ENCODE measurements at places on chromosomes 4 and X. TPM values are rescaled to one million over a fixed set of nuclear protein-coding genes. Genes with fewer than 3 reads are reported as not detected.

DNA sequence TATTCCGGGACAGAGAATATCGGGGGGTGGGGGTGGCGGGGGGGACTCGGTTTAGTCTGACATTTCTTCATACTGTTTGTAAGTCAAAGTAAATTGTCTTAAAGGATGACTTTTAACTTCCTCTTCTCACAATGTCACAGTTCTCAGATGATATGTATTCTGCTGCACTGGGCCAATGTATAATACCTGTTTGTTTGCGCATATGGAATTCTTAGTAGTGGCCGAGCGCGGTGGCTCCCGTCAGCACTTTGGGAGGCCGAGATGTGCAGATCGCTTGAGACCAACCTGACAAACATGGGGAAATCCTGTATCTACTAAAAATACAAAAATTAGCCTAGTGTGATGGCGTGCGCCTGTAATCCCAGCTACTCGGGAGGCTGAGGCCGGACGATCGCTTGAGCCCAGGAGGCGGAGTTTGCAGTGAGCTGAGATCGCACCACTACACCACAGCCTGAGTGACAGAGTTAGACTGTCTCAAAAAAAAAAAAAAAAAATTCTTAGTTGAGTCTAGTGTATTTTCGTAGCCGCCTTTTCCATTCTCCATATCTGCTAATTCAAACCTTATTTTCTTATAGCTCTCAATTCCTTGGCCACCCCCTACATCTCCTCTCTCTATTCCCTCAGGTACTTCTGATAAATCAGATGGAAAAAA, 851 bp downstream of the POLR2B start:
- peak overlapping the region; percentile 93 for H3K4me3 ChIP-seq
- no peaks in the 10 kb centered on the region for H3K27me3 ChIP-seq
- H3K4me1 ChIP-seq: peaks cover 68% of the 10 kb centered on the region
- H3K36me3 ChIP-seq: no peaks in the 10 kb centered on the region
- peak overlapping the region; percentile 85 for H3K27ac ChIP-seq

DNA sequence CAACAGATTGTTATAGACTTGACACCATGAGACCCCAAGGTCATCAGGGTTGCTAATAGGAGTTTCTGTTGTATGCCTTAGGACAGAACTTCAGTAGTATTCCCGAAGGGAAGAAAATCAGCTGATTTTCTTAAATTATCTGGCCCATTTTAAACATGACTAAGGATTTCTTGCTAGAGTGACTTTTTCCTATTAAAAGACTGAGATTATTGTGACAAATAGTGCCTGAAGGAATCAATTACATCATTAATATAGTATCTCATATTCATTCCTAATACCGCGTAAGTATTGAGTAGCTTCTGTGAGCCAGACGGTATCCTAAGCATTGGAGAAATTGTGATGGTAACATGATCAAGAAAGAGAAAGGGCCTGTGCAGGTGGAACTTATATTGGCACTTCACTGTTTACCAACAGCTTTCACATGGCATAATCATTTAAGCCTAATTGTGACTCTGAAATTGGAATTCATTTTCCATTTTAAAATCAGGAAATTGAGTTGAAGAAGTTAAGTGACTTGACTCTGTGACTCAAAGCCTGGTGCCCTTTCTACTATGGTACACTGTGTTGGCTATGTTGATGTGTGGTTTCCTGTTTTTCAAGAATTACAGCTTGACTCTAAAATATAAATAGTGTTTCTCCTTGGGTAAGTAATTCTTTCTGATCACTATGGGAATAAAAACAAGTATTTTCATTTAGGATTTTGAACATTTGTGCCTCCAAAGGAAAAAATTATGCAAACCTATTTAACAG, 4.1 kb downstream of the AFF1 start:
- peaks cover 72% of the 10 kb centered on the region for H3K4me1 ChIP-seq
- no peaks in the 10 kb centered on the region for H3K36me3 ChIP-seq
- H3K4me3 ChIP-seq: no peak overlapping the region
- peak; percentile 29 for DNase-seq
- H3K27me3 ChIP-seq: no peaks in the 10 kb centered on the region

GRCh38 chr4:127217586-127218229, 415.0 kb upstream of the INTU start:
- H3K36me3 ChIP-seq: no peaks in the 10 kb centered on the region
- H3K4me1 ChIP-seq: no peaks in the 10 kb centered on the region
- no peak overlapping the region for H3K4me3 ChIP-seq
- H3K27ac ChIP-seq: no peak overlapping the region
- DNase-seq: no peak
- no peaks in the 10 kb centered on the region for H3K27me3 ChIP-seq

DNA sequence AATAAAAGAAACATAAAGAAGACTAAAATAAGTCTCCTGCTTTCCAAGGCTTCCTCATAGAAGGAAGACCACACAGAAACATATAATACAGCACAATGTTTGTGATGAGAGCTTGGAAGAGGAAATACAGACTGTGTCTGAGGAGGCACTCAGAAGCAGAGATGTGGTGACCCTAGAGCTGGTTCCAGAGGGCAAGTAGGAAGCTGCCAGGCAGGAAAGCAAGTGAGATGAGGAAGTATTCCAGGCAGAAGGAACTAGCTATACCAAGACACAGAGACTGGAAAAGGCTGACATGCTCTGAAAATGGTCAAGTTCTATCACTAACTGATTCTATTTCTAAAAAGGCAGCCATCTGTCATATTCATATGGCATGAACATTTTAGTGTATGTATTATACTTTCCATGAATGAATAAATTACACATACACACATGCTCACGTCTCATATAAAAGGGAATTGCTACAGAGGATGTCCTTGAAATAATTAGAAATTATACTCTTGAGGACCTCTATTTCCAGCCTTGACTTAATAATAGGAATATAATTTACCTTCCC, 16.6 kb upstream of the HSFX2 start:
- H3K4me3 ChIP-seq: no peak overlapping the region
- H3K27me3 ChIP-seq: no peaks in the 10 kb centered on the region

MAGEC3 gene
- total RNA-seq: not detected

HSFX3 gene
- total RNA-seq: not detected

RAB40A gene
- total RNA-seq: not detected
